ENCODE measurements at places on chromosomes 6 and 20.

- no peak for DNase-seq
These were observed 24.9 kb upstream of the IPCEF1 start for GRCh38 chr6:154381548-154381947.

- no peak for DNase-seq
These were observed 19.7 kb upstream of the MRPS18A start for GRCh38 chr6:43707269-43707668.

GRCh38 chr6:150711584-150712504 is 112.2 kb downstream of the PLEKHG1 start:
- DNase-seq: no peak

- no peak for DNase-seq
These were observed 207.7 kb downstream of the PREX1 start for GRCh38 chr20:48620154-48620506.

DNA sequence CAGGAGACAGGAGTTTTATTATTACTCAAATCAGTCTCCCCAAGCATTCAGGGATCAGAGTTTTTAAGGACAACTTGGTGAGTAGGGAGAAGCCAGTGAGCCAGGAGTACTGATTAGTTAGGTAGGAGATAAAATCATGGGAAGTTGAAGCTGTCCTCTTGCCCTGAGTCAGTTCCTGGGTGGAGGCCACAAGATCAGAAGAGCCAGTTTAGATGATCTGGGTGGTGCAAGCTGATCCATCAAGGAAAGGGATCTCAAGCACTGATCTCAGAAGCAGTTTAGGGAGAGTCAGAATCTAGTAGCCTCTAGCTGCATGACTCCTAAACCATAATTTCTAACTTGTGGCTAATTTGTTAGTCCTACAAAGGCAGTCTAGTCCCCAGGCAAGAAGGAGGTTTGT is 706.5 kb upstream of the MAP3K7 start:
- no peak for DNase-seq

DNA sequence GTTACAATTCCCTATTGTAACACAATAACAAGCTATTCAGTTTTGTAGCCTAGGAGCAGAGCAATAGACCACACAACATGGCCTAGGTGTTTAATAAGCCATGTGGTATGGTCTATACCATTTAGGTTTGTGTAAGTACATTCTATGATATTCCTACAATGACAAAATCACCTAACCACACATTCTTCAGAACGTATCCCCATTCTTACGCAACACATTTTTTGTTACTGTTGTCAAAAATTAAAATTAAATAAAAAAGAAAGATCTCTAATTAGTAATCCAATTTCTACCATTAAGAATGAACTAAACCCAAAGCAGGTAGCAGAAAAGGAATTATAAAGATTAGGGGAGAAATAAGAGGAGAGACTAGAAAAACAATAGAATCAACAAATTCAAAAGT is 44.0 kb downstream of the RANBP9 start:
- no peak for DNase-seq

DNA sequence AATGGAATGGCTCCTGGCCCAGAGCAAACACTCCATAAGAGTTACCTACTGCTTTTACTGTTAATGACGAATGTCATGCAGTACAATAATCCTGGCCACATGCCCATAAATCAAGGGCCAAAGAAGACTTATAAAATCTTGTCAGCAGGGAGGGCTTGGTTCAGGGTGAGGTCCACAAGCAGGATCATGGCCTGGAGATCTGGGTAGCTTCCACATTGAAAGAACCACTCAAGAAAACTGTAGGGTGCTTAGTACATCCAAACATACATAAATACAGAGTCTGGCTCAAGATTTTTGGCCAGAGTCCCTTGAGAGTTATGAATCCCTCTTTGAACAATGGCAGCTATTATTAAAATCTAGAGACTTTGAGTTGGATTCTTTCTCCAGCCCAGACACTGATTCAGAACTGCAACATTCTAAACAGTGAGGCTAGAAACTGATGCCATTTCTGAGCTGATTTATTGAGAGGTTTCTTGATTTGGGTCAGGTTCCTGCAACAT is 188.7 kb downstream of the CDC5L start:
- no peak for DNase-seq

GRCh38 chr6:150720774-150721233 is 121.1 kb downstream of the PLEKHG1 start:
- DNase-seq: no peak

- no peak for DNase-seq
These were observed 55.6 kb downstream of the KIAA0408 start for GRCh38 chr6:127403636-127404035.

DNA sequence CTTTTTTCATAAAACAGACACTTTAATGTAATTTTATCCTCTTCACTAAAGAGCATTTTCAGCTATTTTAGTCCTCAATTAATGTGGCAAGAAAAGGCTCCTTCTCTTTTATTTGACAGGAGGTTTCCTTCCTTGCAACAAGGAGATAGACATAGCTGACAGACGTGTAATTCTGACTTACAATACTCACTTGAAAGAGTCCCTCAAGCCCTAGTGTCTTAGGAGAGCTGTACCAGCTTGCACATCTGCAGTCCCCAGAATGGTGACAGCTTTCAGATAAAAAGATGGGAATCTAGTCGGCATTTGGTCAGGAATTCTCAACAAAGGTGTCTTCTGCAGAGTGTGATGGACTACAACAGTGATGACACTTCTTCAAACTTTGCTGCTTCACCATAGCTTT is 603.7 kb upstream of the PTCHD4 start:
- no peak for DNase-seq

- DNase-seq: no peak
These were observed 188.5 kb upstream of the SNX9 start for GRCh38 chr6:157634546-157634945.

DNA sequence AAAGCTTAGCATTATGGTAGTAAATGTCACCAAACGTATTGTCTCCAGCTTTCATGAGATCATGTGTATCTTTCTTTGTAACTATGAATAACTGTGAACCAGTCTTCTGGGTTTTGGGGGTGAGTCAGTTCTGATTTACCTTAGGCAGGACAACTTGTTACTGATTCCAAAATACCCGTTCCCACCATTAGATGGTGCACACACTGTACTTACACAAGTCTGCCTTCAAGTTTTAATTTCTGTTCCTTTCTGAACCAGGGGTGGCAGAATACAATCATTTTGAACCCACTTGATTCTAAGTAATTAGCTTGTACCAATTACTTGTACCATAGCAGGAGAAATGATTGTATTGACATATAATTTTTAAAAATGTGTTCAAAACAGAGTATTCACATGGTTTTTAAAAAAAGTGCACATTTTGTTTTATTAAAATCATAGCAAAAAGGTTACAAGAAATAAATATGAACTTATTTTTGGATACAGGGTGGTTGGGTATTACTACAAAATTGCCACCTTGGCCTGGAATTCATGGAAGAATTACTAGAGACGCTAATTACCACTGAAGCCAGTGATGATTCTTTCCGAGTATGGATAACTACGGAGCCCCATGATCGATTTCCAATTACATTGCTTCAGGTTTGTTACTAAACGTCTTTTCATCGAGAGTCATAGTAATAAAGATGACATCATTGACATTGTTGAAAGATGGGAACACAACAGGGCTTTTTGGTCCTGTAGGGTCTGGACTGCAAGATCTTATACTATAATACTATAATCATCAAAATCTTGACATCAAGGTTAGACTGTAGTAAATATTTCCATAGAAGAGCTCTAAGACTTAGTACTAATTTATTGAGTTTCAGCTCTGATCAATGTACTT is 75.2 kb upstream of the GLP1R start:
- no peak for DNase-seq

DNA sequence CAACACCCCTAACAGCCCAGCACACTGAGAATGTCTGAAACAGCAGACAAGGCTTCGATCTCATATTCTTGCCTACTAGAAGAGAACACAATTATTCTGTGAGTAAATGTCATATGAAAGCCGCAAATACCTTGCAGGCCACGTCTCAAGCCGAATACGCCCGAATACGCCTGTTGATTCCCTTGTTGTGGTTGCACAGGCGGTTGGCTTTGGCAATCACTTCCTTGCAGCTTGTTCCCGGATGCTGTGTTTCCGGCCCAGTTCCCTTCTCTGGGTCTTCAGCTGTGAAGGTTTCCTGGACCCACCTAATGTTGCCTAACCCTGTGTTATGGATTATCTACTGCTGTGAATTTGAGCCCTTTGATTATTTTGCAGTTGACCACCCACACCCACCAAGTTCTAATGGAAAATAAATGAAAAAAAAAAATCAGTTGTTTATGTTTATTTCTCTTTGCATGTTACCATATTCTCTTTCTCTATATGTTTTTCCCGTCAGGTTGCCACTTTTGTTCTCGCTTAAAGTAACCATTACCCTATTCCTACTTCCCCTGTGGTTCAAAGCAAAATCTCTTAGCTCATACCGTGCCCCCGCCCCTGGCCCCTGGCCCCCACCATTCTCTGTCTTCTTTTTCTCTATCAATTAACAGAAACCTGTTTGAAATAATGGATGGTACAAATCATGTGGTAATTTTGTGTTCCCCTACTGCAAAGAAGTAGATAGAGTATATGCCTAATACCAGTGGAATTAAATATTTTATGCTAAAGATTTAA is 172.4 kb downstream of the ADGB start:
- no peak for DNase-seq

DNA sequence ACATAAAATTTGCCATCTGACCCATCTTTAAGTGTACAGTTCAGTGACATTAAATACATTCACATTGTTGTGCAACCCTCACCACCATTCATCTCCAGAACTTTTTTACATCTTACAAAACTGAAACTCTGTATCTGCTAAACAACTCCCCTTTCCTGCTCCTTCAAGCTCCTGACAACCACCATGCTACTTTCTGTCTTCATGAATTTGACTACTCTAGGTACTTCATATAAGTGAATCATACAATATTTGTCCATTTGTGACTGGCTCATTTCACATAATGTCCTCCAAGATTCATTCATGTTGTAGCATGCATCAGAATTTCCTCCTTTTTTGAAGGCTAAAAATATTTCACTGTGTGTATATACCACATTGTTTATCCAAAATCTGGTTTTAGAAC is 86.9 kb upstream of the SMLR1 start:
- no peak for DNase-seq

- no peak for DNase-seq
These were observed 25.2 kb downstream of the SNPH start for GRCh38 chr20:1291191-1291741.

DNA sequence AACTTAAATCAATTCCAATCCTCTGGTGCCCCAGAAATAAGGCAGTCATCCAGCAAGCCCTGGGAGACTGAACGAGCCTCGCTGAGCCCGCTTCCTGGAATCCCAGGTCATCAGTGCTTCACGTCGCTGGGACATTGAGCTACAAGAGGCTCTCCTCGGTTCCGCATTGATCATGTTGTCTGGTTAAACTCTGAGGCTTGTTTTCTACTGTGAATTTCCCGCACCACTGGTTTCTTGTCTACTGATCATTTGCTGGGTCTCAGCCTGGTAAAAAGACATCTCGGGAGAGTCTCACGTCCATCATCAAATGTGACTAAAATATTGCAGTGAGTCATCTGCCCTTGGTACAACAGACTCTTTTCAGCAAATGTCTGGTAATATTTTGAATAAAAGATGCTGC is 569.2 kb downstream of the QKI start:
- no peak for DNase-seq

DNA sequence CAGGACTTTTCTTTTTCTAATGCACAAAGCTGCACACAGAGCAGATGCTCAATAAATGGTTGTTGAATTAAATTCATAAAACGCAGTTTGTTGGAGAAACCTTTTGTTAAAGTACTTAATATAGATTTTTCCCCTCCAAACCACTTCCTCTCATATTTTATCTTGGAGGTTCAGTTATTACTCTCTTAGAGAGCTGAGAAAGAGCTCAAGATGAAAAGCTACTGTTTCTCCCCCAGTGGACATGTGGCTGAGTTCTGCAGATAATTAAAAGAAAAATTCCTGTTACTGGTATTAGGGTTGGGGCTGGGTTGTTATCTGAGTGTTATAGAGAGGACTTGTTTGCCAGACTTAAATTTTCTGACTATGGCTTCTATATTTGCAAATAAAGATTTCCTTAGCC is 294.0 kb downstream of the TBC1D7 start:
- DNase-seq: no peak

DNA sequence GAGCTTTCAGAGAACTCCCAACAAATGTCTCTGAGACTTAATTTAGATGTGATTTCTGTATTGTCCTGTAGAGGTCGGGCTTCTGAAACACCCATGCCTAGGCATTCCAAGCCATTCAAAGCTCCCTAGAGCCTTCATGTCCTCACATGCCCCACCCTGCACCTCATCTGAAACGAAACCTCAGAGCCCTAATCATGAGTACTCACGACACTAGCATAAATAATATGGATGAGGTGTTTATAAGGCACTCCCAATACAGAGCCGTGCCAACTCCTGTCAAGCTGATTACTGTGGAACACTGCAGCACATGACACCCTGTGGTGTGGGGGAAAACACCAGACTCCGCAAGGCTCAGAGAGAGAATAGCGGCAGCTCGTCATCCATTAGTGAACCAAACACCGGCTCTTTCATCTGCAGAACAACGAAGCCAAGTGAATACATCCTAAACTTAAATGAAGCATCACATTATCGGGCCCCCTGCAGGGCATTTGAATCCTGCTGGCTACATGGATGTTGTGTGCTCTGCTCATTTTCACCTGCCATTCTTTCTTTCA is 83.8 kb downstream of the FNDC1 start:
- no peak for DNase-seq

DNA sequence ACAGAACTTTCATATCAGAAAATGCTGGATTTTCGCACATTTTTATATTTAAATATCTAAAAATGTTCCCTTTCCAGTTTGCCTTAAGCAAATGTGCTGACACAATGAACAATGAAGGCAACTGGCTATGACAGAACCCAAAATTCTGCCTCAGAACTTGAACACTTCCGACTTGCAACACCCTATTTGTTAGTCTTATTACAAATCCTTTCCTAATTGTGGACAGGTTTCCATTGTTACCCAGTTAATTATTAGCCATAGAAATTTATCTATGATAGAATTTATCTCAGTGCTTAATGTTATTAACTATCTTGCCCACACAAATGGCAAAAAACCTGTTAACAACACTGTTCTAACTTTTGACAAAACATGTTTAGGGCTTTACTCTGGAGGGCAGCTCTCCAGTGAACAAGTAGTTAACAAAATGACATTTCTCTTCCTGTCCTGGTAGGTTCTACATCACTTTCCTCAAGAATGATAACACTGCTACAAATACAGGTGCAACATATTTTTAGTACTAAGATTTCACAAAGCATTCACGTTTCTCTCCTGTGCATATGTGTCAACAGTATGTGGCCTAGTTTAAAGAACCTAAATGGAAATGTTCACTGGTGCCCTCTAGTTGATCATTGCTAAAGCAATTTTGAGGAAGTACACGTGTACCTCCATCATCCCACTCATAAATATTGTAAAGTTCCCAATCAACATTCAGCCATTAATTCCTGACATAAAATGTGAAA is 58.4 kb downstream of the HIVEP2 start:
- DNase-seq: no peak

All from vagina (tissue), 2 donors.